Hematopoietic multipotent progenitor cell treated with erythropoietin and hydrocortisone succinate and interleukin-3 and kit ligand, for 15 days (in vitro differentiated cells): ENCODE measurements at places on chromosomes 2 and 18.

DNA sequence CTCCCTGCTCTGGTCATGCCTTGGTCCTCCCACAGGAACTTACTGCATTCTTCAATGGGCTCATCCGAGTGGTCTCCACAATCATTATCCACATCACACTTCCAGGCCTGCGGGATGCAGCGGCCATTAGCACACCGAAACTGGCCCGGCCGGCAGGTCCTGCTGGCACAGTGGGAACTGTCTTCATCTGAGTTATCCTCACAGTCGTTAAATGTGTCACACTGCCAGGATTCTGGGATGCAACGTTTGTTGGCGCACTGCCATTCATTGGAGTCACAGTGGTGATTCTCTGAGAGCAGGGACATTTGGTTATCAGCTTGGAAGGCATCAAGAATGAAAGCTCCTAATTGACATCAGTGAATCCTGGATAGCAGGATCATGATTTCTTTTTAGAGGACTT lies 104.5 kb downstream of the DHRS9 start:
- no peak for DNase-seq

- DNase-seq, result no peak
Measured at GRCh38 chr2:49186050-49186648, 31.8 kb upstream of the FSHR start.

DNA sequence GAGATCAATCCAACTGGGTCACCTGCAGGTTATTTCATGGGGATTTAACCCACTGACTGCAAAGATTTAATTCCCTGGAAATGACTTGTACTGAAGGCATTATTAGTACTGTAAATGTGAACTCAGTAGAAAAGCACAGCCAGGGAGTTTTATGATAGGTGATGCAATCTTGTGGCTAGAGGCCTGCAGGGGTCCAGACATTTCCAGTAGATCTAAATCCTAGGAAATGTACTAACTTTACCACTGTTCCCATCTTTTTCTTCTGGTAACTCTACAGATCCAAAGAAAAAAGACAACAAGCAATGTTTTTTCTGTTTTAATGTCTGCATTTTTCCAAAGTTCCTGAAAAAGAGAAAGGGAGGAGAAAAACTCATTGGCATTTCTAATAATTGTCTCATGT lies 500.1 kb downstream of the ARHGAP15 start:
- DNase-seq, result no peak

GRCh38 chr2:128516938-128517337 lies 198.3 kb upstream of the HS6ST1 start:
- no peak for DNase-seq

GRCh38 chr2:63673865-63674533 lies 85.2 kb downstream of the MDH1 start:
- no peak for DNase-seq

GRCh38 chr2:174524527-174524926 lies 37.7 kb upstream of the GPR155 start:
- DNase-seq, result no peak

DNA sequence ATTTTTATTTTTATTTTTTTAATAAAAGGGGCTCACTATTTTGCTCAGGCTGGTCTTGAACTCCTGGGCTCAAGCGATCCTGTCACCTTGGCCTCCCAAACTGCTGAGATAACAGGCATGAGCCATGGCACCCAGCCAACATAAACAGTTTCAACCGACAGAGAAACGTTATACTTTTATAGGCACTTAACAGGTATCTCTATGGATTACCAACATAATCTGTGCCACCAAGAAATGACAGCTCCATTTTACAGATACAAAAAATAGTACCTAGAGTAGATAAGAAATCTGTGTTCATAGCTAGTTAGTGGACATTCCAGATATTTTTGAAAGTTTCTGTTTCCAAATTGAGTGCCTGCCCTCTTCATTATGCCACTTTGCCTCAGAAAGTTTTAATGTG lies 1316.7 kb downstream of the LRP1B start:
- no peak for DNase-seq

DNA sequence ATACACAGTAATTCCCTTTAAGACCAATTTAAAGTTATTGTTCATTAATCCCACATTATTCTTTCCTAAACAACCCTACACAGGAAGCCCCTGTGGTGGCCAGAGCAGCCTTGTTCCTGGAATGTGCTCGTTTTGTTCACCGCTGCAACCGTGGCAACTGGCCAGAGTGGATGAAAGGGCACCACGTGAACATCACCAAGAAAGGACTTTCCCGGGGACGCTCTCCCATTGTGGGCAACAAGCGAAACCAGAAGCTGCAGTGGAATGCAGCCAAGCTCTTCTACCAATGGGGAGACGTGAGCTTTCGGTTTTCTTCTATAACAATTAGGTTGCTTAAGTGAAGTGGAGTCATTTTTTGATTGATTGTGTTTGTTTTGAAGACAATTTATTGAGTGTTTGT lies 101.0 kb downstream of the UNC80 start:
- no peak for DNase-seq

GRCh38 chr18:61929881-61930640 lies 37.3 kb upstream of the RNF152 start:
- DNase-seq, result no peak

DNA sequence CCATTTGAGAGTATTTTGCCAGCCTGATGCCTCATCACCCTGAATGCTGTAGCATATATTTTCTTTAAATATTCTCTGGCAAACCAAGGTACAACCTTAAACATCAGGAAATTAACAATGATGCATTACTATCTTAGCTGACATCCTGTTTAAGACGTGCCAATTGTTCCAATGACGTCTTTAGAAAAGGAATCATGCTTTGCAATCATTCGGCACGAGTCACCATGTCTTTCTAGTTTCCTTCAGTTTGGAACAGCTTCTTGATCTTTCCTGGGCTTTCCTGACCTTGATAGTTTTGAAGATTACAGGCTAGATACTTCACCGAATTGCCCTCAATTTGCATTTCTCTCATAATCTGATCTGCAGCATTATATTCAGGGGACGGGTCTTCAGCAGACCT lies 88.2 kb upstream of the GLI2 start:
- DNase-seq, result no peak

GRCh38 chr2:144256996-144257707 lies 262.8 kb downstream of the ZEB2 start:
- no peak for DNase-seq

DNA sequence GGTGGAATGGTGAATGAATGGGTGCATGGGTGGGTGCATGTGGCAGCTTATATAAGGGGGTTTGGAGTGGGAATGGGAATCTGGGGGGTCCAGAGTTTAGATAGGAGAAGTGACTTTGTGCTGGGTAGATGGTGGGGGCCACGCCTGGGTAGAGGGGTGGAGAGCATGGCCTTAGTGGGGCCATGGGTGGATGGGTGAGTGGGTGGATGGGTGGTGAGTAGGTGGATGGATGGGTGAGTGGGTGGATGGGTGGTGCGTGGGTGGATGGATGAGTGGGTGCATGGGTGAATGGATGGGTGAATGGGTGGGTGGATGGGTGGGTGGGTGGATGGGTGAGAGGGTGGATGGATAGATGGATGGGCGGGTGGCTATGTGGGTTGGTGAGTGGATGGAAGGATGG lies 53.9 kb downstream of the MYO7B start:
- no peak for DNase-seq

DNA sequence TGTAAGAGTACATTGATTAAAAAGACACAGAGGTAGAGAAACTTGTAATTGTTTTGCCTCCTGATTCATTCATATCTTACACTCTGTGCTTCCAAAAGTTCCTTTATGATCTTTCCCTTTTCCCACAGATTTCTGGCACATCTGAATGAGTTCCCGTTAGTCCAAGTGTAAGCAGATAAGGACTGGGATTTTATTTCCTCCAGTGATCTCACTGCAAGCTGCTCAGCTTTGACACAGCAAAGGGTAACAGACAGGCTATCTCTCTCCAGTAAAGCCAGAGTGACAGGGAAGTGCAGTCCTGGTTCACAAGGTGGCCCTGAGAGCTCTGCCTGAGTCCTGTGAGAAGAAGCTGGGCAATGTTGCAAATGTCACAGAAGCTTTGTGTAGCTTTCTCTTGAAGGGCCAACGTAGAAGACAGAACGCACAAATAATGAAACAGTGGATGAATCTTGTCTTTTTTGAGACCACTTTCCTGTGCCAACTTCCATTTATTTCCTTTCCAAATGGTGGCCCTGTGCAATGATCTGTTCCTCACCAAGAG lies 32.5 kb upstream of the KCNE4 start:
- DNase-seq, result no peak

- no peak for DNase-seq
Measured at GRCh38 chr2:234840336-234840735, 111.5 kb upstream of the SH3BP4 start.

DNA sequence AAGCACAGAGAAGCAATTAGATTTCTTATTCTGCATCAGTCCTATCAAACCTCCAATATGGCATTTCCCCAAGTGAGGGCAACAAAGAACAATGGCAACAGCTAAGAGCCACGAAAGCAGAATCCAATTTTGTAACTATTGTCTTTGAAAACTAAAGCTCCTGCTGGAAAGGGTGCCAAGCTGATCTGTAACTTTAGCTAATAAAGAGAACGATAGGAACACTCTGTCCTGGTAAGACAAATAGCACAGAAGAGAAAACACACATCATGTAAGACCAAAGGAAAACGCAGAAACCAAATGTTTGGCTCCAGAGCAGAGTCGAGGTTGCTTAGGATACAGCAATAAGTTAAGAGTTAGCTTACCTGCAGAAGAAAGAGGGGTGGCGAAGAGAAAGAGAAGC lies 160.5 kb downstream of the STK39 start:
- no peak for DNase-seq

- DNase-seq, result no peak
Measured at GRCh38 chr2:159013103-159013502, 44.7 kb downstream of the TANC1 start.

DNA sequence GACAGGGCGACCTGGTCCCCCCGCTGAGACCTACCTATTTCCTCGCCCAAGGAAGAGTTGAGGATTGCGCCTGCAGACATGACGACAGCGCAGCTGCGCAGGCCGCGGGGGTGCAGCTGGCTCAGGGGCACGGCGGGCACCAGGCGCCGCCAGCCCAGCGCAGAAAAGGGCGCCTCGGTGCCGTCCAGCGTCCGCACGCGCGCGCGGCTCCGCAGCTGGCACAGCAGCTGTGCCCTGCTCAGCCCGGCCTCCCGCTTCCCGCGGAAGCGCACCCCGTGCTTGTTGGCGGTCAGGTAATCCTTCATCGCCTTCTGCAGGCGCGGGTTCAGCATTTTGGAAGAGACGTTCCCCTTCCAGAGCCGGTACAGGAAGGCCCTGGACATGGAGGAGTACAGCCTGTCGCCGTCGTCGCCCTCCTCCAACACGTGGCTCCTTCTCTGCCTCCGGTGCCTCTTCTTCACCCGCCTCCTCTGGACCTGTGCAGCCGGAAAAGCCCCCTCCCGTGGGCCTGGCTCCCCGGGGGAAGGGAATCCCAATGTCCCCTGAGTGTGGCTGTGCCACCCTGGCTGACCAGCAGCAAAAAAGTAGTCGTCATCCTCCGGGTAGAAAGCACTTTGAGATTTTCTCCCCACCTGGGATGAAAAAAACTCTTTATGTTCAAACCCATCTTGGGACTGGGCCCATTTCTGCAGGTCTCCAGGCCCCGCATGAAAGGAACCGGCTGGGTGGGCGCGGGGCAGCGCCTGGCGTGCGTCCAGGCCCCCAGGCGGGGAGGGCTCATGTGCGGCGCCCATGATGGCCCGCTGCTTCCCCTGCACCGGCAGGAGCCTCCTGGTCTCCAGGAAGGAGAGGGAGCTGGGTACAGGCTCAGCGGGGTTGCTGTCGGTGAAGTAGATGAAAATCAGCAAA lies 42.7 kb downstream of the ST6GAL2 start:
- no peak for DNase-seq

DNA sequence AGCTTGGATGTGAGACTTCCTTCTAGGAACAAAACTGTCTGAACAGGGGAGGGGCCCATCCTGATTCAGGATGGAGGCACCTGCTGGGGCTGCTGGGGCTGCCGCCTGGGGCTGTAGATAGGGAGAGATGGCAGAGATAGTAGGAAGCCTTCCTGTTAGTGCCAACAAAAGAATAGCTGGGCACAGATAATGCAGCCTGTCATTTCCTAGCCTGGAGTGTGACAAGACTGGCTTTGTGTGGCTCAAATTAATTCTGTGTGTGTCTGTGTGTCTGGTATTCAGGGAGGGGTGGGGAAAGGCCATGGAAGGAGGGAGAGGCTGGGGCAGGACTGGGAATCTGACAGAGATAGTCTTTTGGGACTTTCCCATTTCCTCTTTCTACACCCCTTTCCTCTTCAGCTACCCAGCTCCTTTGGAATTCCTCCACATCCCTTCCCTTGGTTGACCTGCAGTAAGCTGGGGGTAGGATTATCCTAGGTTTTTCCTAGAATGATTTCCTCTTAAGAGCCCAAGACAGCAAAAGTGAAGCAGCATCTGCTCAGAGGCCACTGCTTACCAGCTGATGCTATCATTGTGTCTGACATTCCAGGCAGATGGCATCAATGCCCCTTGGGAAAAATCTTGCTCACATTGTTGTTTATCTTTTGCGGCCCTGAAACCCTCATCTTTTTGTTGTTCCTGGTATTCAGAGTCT lies 144.9 kb upstream of the LHCGR start:
- DNase-seq, result no peak

DNA sequence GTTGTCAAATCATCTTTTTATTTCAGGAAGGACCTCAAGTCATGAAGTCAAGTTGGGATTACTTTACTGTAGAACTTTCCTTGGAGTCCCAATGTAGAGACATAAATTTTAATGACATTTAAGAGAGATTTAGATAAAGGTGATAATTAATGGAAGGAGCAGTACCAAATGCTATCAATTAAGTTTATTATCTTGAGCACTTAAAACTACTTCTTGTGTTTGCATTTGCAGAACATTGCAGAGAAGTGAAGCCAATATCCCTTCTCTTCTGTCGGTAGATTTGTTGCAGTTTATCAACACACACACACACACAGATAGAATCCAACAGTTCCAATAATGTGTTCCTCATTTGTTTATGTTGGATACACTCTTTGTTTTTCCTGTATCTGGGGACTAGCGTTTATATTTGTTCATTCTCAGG lies 570.7 kb downstream of the EPHA4 start:
- no peak for DNase-seq
